ENCODE measurements at places on chromosomes 12 and 14.

- DNase-seq, result no peak
These were observed 4.0 kb upstream of the NUAK1 start for GRCh38 chr12:106142591-106143261.

DNA sequence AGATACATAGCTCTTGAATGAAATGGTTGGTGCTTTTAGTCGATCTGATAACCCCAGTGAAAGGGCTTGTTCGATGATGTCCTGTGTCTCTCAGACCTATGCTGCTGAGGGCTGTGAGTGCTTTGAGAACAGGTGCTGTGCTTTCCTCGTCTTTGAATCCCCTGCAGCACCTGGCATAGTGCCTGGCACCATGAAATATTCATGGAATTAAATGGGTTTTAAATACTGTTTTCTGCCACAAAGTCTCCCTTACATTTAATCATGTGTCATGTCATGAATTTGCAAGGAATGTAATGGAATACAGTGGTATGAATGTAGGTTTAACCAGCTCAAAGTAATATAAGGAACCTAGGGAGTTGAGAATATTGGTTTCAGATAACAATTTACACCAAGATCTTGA lies 220.5 kb upstream of the PRICKLE1 start:
- DNase-seq, result no peak

DNA sequence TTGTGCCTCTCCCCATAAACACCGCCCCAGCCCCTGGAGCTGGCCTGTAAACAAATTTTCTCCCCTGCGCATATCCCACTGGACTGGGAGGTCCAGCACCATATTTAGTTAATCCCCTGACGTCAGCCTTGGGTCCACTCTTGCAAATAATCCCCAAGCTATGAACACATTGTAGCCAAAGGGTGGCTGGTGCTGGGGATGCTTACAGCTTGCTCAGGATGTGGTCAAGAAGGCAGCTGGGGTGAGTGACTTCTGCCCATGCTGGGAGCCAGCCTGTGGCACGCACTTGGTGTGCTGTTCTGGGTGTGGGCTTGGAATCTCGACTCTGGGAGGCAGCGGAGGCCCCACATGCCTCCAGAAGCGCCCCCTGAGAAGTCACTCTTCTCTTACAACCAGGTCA lies 32.1 kb downstream of the CMKLR1 start:
- no peak for DNase-seq

GRCh38 chr14:99829450-99829849 lies 36.2 kb downstream of the EML1 start:
- DNase-seq, result no peak

GRCh38 chr14:105173145-105173544 lies 4.6 kb upstream of the JAG2 start:
- no peak for DNase-seq

DNA sequence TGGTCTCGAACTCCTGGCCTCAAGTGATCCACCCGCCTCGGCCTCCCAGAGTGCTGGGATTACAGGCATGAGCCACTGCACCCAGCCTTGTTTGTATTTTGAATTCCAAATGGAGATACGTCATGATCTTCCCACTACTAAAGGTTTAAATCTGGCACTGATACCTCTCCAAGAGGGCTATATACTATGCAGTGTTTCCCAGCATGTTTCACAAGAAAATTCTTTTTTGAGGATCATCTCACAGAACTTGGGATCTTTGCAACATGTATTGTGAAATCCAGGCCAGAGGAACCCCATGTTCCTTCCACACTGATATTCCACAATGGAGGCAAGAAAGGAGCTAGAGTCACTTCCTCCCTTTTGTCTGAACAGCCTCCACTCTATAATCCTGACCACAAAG lies 112.7 kb downstream of the NT5DC3 start:
- no peak for DNase-seq

DNA sequence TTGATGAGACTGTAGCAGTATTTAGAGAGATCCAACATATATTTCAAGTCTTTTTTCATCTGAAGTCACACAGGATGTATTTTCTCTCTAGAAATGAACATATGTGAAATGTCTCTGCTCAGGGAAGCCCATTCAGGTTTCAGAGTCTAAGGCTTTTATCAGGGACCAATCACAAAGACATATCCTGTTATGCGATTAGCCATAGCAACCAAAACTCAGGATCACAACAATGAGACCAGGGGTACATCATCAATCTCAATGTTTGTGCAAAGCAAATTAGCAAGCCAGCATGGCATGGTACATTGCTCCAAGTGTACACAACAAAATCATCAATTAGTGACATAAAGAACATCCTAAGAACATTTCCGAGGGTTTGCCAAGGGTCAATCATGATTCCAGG lies 99.2 kb upstream of the AMN1 start:
- DNase-seq, result no peak

GRCh38 chr14:102591372-102591943 lies 991 bp upstream of the RCOR1 start:
- DNase-seq, result peak; percentile 60

DNA sequence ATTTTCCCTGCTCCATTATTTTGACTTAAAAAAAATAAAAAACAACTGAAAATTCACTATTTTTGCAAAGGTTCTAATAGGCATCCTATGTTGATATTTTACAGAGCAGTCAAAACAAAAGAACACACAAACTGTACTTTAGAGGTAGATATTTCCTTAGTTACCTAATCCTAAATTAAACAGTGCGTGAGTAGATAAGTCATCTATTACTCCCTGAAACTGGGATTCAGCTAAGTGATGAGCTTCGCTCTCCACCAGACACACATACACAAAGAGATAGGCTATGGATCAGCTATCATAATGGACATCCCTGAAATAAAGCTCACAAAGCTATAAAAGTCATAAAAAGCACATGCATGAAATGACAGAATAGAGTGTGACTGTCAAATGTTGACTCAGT lies 398.7 kb downstream of the SOX5 start:
- no peak for DNase-seq

- DNase-seq, result peak; percentile 56
These were observed 62.1 kb downstream of the TNFAIP2 start for GRCh38 chr14:103185051-103186029.

DNA sequence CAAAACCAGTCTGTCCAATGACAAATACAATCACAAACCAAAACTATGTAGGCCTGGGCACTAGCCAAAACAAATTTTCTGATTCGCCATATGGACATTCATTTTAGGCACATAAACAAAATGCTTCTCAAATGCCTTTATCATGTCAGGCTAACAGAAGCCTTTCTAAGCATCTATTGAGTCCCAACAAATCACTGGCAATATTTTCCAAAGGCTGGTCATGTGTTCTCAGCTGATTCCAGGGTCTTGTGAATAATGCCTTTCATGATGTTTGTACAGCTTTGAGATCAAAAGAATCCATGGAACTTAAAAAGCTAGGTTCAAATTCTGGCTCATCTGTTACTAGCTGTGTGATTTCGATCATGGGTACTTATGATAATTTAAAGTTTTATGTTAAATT lies 16.1 kb downstream of the FSCB start:
- DNase-seq, result no peak

GRCh38 chr14:105866841-105867321 lies 340.5 kb downstream of the TMEM121 start:
- no peak for DNase-seq

DNA sequence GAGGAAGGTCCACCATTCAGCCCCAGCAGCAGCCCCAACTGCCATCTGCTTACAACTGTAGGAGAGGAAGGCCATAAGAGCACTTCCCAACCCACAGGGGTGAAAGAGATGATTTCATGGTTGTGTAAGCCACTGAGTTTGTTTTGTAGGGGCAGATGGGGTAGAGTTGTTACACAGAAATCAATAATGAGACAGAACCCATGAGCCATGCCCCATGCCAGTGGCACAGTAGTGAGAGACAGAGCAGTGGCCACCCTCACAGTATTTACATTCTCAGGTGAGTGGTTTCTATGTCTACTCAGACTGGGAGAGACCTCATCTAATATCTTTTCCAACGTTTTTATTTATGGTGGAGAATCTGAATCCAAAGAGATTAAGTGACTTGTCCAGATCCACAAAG lies 68.6 kb downstream of the NUAK1 start:
- DNase-seq, result no peak

DNA sequence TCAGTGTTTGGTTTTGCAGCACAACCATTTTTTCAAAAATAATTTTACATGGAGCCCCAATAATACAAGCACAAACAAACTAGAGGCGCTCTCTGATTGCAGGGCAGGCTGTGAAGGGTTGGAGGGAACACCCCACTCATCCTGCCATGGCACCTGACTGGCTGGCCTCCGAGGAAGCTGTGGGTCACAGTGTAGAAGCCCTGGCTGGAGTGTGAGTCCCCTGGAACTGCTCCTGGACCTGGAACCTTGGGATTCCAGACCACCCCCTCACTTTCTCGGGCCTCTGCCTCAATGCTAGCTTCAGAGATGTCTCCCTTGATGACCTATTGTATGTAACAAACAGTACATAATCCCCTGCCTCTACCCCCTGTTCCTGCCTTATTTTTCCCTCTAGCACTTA lies 14.8 kb upstream of the SERPINA12 start:
- no peak for DNase-seq

DNA sequence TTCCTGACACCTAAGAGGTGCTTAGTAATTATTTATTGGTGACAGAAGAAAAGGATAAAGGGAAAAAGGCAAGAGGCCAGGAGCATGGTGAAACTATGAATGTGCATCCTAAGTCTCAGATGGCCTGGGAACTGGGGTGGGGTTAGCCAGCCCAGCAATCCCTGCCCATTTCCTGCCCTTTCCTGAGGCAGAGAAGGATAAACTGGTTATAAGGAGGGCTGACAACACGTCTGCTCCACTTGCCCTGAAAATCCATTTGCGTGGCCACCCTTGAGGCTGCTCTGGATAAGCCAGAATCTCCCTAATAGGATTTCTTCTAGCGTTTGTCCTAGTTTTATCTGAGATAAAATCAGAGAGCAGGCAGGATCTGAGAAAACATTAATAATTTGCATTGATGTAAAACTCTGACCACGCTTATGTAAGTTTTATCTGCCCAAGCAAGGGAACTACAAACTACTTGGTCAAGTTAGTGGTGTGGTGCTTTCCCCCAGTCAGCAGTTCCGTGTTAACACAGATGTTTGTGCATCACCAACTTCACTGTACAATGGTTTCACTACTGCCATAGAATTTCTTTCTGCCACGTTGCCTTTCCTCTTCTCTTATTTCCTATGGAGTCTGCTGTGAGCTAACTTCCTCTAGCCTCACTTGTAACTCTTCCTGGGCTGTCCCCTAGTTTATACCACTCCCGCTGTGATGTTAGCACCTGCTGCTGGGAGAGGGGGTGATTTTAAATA lies 392.7 kb downstream of the RPS29 start:
- no peak for DNase-seq

DNA sequence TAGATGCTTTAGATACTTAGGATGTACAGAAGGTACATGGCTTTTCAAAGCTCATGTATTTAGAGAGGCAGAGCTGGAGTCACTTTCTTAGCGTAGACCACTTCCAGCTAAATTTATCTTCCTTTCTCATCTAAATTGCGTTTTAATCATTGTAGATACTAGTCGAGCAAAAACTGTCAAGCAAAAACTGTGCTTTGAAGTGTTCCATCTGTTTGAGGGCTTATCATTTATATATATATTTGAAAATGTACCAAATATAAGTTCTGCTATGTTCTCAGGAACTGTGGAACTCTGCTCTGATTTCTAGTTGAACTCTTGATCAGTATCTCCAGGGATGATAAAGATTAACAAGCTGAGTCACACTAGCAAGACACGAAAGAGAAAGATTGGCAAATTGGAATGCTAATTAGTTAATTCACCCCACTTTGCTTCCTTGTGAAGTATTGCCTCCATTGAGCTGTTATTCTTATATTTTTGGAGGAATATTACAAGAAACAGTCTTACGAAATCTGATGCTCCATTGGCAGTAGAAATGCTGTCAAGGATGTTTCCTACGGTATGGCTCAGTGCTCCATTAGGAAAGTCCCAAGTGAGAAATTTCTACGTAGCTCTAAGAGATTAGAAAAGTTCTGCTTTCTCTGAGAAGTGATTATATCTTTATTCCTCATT lies 310.7 kb downstream of the AEBP2 start:
- DNase-seq, result no peak

GRCh38 chr12:106914796-106915634 lies 40.7 kb upstream of the TMEM263 start:
- DNase-seq, result no peak

DNA sequence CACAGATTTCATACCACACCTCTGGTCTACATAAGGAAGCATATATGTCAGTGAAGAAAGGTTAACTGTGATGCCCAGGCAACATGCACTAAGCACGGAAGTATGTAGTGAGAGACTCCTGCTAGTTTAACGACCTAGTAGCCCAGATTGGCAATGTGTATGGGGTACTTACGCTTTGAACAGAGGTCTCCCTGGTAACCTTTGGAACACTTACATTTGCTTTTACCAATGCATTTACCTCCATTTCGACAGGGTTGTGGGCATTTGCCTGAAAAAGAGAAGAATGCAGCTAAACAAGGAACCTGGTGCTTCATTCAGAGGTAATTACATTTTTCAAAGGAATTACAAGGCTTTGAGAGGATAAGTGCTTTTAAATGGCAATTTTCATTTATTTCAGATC lies 65.2 kb downstream of the WIF1 start:
- no peak for DNase-seq

- peak; percentile 55 for DNase-seq
These were observed 5.9 kb downstream of the RESF1 start for GRCh38 chr12:31965090-31965489.

DNA sequence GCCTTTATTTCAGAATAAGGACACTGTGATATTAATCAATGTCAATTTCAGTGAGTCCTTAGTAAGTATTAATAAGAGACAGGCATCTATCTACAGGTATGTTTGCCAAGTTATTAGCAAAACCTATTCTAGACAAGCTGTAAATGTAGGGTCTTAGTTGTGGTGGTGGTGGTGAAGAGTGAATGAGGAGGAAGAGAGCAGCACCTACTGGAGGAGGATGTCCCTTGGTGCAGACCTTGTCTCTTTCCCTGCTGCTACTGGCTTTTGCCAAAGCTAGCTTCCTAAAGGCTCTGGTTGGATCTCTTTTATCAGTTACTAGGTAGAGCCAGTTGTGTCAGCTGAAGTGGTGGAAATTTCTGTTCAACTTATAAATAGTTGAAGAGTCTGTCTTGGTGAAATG lies 304.8 kb upstream of the ATP2B1 start:
- peak; percentile 36 for DNase-seq

GRCh38 chr12:69321351-69321750 lies 26.8 kb upstream of the LYZ start:
- peak; percentile 48 for DNase-seq

GRCh38 chr12:99529966-99530365 lies 117.6 kb upstream of the GARIN6 start:
- no peak for DNase-seq

- no peak for DNase-seq
These were observed 94.1 kb downstream of the NINJ2 start for GRCh38 chr12:569091-569676.

Data from OCI-M1 (cell line).